ENCODE measurements at places on chromosomes 7 and 10. TPM values are rescaled to one million over a fixed set of nuclear protein-coding genes. Genes with fewer than 3 reads are reported as not detected.

RAB19 gene
- 7.6 TPM for total RNA-seq

DNA sequence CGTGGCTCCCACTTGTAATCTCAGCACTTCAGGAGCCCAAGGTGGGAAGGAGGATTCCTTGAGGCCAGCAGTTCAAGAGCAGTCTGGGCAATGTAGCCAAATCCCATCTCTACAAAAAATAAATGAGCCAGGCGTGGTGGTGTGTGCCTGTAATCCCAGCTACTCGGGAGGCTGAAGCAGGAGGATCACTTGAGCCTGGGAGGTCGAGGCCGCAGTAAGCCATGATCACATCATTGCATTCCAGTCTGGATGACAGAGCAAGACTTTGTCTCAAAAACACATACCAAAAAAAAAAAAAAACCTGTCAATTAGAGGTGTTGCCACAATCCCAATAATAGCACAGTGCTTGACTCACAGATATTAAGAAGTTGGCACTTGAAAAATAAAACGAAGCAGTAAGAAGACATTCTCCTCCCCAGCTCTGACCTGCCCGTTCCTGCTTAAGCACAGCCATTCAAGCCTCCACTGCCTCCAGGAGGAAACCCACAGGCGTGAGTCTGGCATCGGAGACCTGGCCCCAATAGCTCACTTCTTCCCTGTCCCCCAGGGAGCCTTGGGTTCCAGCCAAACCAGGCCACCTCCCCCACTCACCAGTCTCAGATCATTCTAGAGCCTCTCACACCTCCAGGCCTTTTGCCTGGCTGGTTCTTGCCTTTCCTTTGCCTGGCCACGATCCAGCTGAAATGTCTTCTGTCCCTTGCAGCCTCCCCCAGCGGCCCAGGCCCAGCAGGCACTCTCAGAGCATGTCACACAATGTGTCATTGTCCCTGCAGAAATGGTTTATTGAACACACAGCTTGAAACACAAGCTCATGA, 45.3 kb upstream of the GTF2I start:
- DNase-seq: no peak

DNA sequence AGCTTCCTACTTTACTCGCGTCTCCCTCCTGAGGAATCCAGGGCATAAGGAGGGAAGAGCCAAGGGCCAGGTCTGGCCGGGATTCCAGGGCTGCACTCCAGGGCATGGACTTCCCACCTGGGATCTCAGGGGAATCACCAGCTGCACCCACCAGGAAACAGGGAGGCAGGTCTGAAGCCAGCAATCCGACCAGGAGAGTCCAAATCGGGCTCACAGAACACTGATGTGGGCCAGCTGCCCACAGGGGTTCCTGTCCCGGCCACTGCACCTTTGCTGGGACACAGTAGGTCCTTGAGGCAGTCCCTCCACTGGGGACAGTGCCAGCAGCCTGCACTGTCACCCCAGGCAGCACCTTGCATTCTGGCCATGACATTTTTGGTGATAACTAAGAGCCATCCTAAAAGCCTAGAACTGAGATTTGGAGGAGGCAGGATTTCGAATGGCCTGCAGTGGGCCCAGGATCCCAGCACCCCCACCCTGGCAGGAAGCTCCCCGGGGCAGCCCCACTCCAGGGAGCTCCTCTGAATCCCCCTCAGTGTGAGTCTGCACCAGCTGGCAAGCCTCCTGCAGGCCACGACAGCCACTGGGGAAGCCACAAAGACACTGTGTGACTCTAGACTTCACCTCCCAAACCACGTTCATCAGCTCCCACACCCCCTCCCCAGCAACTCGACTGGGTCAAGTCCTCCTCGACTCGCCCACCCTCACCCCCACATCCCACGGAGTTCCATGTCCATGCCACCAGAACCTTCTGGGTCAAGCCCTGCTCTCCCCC, 71.5 kb upstream of the PPP2R2D start:
- no peak for DNase-seq

DNA sequence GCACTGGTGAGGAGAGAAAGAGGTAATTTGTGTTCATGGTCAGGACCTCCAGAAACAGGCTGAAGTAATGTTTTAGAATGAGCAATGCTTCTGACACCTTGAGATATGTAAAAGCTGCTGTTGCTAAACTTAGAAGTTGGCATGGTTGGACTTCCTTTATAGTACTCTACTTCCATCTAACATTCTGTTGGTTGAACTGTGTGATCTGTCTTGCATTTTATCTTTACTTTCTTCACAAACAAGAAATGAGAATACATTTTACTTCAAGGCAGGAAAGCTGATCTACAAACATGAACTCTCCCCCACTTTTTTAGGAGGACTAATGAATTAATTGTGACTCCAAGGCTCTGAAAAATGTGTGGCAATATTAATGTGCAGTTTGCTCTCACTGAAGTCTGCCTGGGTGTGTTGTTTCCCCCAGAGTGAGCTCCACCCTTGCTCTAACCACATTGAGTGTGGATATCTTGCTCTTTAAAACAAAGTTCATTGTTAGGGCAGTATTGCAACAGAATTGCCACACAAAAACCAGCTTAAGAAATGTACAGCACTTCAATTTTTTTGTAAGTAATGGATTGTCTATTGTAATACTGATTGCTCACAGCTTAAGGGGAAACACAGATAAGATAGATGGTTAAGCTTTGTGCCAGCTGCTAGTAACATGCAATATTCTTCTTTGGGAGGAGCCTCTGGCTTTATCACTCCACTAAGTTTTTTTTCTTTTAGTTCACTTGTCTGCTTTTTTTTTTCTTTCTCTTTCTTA, 69.0 kb downstream of the ADD3 start:
- DNase-seq: no peak

DNA sequence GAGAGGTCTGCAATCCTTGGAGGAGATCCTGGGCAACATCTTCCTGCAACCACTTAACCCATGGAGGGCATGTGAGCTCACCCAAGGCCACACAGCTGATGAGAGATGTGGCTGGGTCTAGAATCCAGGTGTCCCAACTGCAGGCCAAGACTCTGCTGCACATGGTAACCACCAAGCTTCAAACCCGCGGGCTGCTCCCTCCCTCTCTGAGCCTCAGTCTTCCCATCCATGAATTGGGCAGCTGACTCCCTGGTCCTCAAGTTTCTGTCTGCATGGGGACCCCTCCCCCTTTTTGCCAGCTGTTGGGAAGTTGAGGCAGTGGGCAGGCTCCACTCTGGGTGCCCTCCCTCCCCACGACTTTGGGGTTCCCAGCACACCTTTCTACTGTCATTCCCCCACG, 20.9 kb upstream of the INMT start:
- no peak for DNase-seq

- no peak for DNase-seq
Observed at GRCh38 chr7:73701357-73701995, 18.0 kb downstream of the STX1A start.

DNA sequence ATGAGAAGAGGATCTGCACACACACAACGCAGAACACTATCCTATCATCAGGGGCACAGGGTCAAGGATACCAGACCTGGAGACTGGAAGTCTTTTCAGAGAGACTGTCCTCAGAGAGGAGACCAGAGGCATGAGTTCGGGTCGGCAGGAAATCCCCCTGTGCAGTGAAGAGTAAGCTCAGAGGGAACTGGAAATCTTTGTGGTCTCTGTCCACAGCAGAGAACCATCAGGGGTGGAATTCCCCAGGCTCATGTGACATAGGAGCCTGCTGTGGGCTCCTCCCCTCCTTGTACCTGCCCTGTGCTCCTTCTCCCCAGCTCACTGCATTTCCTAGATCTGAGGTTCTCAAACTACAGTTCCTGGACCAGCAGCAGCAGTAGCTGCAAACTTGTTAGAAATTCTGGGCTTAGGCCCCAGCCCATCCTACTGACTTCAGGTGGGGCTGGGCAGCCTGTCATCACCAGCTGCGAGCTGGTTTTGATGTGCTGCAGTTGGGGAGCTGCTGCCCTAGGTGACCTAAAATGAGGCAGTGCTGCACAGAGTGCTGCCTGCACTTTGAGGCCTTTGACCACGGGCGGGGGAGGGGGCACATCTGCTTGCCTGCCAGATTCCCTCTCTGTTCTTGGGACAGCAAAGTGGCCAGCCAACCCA, 2.4 kb downstream of the ZMIZ2 start:
- peak; percentile 68 for DNase-seq

PRR15 gene
- total RNA-seq: not detected

PDE6C gene
- not detected for total RNA-seq

CDK14 gene
- 0.92 TPM for total RNA-seq

- no peak for DNase-seq
Observed at GRCh38 chr10:6755781-6756460, 175.8 kb upstream of the PRKCQ start.

DNA sequence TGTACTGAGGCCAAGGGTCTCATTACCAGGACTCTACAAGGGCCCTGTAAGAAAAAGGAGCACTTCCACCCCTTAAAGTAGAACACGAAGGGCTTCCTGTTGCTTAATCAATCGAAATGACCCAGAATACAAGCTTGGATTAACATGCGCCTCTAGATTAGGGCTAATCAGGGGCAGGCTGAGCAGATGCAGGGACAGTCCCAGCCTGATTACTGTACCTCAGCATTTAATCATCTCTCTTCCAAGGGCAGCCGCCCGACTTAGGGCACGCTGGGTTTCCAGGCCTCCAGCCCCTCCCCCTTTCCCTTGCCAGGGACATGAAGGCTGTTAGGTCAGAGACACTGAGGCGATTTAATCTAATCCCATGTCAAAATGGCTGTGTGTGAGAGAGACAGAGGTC, 138.6 kb downstream of the NRF1 start:
- no peak for DNase-seq

- DNase-seq: no peak
Observed at GRCh38 chr10:35934642-35934995, 292.5 kb upstream of the FZD8 start.

GRCh38 chr10:82887488-82887887, 1012.5 kb downstream of the NRG3 start:
- DNase-seq: no peak

CYP2C9 gene
- not detected for total RNA-seq

DNA sequence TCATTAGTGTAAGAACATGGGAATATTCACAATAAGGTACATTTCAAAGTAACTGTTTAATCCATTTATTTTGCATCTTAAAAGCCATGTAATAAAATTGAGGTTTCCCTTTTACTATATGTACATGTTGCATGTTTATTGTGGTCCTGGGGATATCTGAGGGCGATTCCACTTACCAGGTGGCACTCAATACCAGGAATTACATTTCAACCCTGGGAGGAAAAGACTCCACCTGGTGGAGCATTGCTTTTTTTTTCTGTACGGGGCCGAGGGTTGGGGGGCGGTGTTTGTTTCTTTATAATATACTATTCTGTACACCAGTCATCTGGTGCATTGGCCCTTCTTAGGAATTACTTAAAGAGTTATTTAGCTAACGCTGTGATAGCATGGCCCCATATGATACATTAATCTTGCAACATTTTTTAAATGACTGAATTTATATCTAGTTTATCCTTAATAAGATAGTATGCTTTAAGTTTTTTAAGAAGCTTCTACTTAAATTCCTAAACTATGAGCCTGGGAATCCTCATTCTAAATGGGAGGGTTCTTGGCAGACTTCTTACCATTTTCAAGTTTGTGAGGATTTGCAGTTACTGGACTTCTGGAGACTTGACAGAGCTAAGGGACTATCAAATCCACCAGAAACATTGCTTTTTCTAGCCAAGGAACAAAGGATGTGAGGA, 7.2 kb upstream of the HGF start:
- no peak for DNase-seq

GRCh38 chr7:18861514-18862118, 255.8 kb downstream of the TWIST1 start:
- no peak for DNase-seq
